ENCODE measurements at places on chromosomes 3 and 15.

DNA sequence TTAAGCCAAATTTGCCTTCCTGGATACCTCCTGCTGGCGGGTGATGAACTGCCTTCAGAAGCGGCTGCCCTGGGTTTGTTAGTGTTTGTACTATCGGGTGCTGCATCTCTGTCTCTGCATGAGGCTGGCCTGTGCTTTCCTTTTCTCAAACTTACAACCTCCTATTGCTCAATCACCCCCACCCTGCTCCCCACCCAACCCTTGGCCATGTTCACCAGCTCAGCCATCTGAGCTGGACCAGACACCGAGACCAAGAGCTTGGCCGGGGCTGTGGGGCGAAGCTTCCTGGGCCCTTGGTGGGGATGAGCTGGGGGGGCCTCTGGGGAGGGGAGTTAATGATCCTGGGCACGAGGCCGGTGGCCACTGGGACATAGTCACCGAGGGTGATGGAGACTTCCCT lies 16.8 kb upstream of the FBLN2 start:
- no peak for DNase-seq

GRCh38 chr3:74920721-74921350 lies 306.4 kb upstream of the CNTN3 start:
- no peak for DNase-seq

DNA sequence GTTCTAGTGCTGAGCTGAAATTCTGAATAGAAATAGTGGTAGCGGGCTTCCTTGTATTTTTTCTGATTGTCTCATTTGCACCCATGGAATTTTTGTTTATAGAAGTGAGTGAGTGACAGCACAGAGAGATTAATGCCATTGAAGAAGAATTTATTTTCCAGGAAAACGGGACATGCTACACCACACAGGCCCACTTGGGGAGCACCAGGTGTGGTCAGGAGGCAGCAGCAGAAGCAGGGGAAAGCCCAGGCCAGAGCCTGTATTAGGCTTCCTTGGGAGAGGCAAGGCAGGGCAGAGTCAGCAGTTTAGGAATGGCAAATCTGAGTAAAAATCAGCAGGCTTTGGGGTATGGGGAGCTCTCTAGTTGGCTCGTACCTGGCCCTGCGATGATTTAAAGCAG lies 88.4 kb upstream of the ATP11B start:
- DNase-seq, result no peak

DNA sequence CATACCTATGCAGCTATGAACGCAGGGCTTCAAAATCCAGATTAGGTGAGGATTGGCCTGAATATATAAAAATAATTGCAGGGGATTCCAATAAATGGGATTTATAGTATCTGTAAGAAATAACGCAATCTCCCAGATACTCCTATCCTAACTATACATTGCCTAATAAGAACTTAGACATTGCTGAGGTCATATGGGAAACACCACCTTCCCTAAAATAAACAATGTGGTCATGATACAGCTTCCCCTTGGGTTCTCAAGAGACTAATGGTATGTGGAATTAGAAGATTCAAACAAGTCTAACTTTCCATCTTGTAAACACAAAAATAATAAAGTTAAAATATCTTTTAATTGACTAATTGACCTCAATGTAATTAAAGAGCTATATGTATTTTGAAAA lies 28.2 kb downstream of the UBE3A start:
- DNase-seq, result peak; percentile 21

DNA sequence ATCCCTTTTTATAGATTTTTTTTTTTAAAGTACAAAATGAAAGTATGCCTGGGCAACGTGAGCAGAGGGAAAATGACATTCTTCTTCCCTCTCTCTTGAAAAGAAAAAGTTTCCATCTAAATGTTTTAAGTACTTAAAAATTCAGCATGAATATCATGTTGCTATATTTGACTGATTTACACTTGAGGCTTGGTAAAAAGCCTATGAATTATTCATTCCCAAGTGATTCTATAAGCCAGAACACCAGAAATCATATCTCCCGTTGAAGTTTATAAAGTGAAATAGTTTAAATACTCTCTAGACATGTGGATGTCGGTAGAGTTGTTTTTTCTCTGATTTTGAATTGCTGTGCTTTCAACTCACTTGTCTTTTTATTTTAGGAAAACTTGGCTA lies 276.2 kb upstream of the RARB start:
- DNase-seq, result no peak

DNA sequence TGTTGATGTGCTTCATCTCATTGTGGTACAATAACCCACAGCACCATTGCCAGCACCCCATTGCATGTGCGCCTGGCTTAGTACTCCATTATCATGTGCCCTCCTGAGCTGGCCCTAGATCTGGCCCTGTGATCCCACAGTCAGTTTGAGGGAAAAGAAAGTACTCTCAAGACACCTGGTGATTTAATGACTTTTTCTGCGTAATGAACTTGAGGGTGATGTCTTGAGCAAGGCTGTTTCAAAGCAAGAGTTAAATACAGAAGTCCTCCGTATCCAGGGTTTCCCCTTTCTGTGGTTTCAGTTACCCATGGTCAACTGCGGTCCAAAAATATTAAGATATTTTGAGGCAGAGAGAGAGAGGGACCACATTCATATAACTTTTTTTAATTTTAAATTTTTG lies 16.3 kb downstream of the C3orf20 start:
- no peak for DNase-seq

DNA sequence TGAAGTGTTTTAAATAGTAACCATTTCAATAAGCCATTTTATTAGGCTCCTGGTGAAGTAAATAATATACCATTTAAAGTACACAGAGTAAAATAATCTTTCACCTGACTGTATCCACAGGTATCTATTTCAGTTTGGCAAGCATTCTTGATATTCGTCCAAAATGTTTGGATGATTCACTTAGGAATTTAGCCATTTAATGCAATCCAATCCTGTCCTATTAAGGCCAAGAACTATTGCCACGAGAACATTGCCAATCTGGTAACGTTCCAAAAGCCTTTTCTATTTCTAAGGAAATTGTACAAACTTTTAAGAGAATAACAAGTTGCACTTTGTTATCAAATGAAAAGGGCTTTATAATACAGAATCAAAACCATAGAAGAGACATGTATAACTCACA lies 209.8 kb upstream of the THRB start:
- DNase-seq, result no peak

- DNase-seq, result peak; percentile 72
Observed at GRCh38 chr15:62928242-62928999, 114.1 kb upstream of the TPM1 start.

GRCh38 chr3:135125171-135125801 lies 330.2 kb downstream of the EPHB1 start:
- no peak for DNase-seq

GRCh38 chr15:95215017-95215416 lies 983.7 kb downstream of the MCTP2 start:
- DNase-seq, result no peak

- no peak for DNase-seq
Observed at GRCh38 chr3:128468285-128468790, 1.6 kb upstream of the DNAJB8 start.

GRCh38 chr3:189013224-189013888 lies 158.4 kb upstream of the TPRG1 start:
- DNase-seq, result no peak

DNA sequence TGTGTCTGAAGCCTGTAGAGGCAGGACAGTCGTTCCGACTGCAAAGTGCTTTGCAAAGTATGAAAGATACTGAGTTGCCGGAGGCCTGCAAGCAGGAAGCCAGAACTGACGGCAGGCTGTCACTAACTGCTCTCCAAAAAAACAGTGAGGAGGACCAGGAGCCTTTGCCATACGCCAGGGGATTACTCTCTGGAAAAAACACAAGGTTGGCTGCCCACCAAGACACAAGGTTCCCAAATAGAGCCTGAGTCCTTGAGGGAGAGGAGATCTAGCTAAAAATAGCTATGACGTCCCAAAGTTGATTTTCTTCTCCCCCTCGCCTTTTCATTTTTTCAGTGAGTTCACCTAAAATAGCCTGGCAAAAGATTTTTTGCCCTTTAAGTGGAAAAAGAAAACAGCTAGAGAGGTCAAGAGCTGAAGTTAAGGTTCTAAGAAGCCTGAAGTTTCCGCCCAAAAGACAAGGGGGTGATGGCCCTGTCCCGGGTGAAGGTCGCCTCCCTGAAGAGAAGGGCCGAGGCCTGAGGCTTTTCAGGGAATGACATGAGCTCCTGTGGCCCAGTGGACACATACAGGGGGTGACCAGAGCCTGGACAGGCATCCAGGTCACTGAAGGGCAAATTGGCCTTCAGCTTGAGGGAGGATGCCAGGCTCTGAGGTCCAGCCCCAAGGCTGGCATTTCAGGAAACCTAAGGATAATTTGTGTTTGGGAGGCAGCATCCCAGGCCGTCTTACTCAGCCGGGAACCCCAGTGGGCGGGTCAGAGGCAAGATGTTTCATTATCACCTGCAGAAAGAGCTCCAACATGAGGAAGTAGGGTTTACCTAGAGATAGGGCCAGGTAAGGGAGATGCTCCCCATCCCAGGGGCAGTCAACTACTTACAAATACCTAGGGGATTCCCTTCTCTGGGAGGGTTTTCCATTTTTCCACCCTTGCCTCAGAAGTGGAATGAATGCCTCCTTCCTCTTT lies 44.9 kb upstream of the DGKG start:
- no peak for DNase-seq

- DNase-seq, result no peak
Observed at GRCh38 chr3:62965311-62965710, 90.1 kb upstream of the CADPS start.

- DNase-seq, result peak; percentile 28
Observed at GRCh38 chr15:60854858-60855564, 374.1 kb downstream of the RORA start.

- no peak for DNase-seq
Observed at GRCh38 chr15:35987056-35987455, 441.1 kb upstream of the DPH6 start.

- no peak for DNase-seq
Observed at GRCh38 chr3:184496933-184497332, 64.7 kb upstream of the EPHB3 start.

DNA sequence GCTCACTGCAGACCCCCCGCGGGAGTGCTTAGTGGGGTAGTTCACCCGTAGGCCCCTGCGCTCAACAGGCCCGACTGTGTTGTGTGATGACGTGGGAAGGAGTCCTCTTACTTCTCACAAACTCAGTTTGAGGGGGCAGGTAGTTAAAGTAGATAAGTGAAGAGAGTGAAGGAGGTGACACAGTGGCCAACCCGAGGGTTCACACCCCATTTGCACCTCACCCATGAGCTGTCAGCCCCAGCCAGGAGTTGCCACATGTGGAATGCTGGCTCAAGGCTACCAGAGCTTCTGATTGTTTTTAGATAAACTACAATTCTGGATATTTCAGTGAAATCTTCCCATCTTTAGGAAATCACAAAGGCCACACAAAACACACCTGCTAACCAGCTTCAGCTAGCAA lies 64.1 kb upstream of the ABHD17C start:
- DNase-seq, result no peak

DNA sequence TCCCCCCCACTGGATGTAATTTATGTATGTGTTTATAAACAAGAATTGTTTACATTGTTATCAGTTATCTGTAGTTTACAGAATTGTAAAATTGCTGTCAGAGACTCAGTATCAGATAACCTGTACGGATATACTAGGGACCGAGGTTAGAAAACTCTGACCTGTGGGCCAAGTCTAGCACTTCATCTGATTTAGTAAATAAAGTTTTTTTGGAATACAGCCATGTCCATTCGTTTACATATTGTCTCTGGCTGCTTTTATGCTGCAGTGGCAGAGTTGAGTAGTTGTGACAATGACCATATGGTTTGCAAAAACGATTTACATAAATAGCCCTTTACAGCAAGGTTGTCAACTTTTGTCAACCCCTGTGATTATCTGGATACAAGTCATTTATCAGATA lies 52.6 kb downstream of the LRRC28 start:
- no peak for DNase-seq

DNA sequence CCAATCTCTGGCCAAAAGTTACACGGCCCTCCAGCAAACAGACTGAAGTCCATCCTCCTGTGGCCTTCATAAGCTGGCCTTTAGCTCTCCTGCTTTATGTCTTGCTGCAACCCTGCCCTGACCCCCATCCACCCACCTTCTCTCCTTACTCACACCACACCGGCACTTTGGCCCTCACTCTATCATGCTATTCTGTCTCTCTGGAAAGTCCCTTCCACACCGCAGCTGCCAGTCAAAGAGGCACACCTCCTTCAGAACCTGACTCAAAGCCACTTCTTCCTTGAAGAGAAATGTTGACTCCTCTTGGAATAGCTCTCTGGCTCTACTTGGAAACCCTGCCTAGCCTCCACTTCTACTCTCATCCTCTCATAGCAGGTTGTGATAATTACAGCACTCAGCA lies 4.5 kb downstream of the GPR156 start:
- DNase-seq, result no peak

DNA sequence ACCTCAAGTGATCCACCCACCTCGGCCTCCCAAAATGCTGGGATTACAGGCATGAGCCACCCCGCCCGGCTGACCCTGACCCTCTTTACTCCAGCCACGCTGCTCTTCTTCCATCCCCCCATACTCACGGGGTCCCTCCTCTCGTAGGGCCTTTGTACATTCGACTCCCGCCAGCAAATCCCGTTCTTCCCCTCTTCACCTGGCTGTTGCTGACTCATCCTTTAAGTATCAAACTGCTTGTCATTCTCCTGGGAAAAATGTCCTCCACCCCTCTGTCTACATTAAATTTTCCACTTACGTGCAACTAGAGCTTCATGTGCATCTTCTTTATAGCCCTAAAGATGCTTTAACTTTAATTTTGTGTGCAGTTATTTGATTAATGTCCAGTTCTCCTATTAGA lies 203.1 kb downstream of the OPA1 start:
- DNase-seq, result no peak

DNA sequence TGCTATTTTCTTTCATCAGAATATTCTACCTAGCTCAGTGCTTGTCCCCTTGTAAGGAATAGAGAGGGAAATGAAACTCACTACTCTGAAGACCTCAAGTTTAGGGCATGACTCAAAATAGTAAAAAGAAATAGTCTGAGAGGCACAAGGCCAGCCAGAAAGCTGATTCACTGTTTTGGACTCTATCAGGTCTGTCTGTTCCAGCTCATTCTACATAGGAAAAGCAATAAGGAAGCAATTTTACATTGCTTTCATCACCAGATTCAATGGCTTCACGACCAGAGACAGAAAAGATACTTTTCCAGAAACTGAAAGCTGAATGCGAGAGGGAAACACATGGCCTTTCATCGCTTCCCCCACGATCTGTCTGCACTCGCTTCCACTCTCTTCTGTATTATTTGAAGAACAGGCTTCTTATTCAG lies 276.0 kb downstream of the GBE1 start:
- peak; percentile 67 for DNase-seq

DNA sequence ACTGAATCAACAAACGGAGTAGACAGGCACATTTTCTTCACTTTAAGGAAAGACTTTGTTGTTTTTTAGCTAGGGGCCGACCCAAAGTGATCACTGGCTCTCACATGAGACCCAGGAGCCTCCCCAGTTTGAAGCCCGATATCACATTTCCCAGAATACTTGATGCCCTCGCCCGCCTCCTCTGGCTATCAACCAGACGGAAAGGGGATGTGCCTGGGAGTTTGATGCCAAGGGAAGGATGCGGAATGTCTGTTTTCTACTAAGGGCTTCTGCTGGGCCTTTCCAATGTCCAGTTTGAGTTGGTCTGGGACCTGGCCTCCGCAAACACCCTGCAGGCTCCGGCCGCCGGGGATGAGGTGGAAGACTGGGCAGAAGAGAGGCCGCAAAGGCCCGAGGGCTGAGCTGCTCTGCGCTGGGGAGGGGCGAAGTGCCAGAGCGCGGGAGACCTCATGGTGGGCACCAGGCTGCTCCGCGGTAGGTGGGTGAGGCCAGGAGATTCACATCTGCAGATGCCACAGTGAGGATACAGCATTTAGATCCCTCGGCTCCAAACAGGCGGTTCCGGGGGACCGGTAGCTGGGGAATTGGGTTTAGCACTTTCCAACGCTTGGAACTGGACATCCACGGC lies 491 bp upstream of the ZNF774 start:
- DNase-seq, result no peak
